ENCODE measurements at places on chromosomes 12 and 14.

DNA sequence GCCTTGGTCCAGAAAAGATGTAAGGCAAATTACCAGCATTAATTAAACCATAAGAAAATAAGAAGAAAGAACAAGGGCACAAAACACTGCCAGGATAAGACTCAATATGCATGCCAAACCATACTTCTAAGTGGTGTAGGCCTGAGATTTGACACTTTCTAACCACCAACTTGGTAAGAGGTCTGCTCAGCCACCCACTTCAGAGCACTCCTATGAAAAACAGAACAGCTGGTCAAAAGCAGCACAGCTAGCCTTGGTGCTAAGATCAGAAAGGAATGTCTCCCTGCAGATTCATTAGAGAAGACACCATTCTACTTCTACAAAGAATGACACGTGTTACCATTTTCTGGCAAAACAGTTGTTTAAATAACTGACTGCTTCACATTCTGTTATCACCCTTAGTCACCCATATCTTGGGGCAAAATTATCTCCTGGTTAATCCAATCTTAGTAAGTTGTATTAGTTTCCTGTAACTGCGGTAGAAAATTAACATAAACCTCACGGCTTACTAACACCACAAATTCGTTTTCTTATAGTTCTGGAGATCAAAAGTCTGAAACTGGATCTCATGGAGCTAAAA is 13.2 kb downstream of the RPS6KA5 start:
- no peak for DNase-seq

DNA sequence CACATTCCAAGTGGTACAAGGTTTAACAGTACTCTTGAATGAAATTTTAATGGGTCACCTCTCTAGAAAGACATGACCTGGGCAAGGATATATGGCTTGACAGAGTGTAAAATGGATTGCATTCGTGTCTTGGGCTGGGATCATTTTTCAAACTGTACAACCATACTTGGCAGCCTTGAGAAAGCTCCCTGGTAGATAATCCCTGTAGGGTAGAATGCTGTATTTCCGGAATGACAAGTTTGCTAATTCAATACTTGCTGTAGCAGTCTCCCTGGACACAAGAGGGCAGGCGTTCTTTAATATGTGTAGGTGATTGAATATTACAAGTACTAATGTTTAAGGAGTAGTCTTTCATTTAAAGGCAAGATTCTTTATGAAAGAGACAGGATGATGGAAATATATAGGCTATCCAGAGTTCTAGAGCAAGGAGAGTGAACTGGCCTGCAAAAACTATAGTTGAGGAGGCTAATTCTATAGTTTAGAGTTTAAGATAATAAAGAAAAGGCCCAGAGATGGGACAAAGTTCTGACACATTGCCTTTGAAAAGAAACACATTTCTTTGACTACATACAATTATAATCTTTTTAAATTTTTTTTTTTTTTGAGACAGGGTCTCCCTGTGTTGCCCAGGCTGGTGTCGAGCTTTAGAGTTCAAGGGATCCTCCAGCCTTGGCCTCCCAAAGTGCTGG is 53.4 kb downstream of the PLBD1 start:
- no peak for DNase-seq

DNA sequence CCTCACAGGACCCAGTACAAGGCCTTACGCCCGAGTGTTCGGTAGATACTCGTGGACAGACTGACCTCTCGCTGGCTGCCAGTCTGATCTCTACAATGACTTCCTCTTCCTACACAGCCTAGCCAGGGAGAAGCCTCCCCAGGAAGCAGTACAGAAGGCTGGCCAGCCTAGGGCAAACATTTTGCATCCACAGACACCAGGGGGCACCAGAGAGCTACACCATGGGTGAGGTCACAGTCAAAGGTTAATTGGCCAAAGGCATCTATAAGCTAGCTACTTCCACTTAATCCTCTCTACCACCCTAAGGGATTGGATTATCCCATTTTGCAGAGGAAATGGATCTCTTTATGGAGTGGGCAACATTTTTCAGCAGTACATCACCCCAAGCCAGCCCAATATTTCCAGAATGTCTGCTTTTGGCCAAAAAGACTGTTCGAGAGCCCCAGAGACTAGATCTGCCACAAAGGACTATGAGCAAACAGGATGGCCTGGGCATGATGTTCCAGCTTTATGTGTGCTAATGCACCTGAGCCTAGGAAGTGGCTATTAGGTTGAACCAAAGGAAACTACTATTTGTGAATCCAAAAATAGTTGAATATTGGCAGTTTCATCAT is 14.6 kb upstream of the PNMA1 start:
- DNase-seq, result peak; percentile 96

GRCh38 chr12:112543751-112544150 is 125.0 kb downstream of the PTPN11 start:
- DNase-seq, result no peak

DNA sequence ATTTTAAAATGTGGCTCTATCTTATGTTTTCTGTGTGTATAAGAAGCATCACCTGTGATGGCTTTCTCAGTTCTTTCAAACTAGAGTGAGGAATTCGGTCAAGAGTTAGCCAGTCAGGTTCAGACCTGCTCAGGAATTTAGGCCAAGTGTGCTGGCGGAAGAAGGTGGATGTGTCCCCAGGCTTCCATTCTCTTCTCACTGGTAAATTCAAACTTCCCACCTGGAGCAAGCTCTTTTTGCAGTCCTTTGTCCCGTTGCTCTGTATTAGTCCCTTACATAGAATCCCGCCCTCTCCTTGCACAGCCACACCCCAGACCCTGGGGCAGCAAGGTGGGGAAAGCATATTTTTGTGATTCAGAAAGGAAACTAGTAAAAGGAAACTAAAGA is 124.7 kb upstream of the PWP1 start:
- DNase-seq, result no peak

GRCh38 chr12:128649902-128650301 is 173.9 kb downstream of the SLC15A4 start:
- DNase-seq, result no peak

DNA sequence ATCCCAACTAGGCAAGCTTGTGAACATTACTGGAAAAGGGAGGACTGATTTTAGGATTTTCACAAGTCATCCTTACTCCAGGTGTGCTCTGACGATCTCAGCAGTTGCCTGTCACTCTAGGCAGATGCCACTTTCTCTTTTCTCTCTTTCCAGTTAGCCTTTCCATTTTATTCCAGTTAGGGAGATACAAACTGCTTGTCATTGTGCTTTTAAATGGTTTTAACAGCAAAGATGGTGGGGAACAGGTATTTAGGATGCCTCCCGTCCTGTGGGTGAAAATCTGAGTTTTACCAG is 1.2 kb downstream of the PA2G4 start:
- DNase-seq, result no peak

GRCh38 chr14:95585953-95586620 is 51.2 kb downstream of the GLRX5 start:
- no peak for DNase-seq

DNA sequence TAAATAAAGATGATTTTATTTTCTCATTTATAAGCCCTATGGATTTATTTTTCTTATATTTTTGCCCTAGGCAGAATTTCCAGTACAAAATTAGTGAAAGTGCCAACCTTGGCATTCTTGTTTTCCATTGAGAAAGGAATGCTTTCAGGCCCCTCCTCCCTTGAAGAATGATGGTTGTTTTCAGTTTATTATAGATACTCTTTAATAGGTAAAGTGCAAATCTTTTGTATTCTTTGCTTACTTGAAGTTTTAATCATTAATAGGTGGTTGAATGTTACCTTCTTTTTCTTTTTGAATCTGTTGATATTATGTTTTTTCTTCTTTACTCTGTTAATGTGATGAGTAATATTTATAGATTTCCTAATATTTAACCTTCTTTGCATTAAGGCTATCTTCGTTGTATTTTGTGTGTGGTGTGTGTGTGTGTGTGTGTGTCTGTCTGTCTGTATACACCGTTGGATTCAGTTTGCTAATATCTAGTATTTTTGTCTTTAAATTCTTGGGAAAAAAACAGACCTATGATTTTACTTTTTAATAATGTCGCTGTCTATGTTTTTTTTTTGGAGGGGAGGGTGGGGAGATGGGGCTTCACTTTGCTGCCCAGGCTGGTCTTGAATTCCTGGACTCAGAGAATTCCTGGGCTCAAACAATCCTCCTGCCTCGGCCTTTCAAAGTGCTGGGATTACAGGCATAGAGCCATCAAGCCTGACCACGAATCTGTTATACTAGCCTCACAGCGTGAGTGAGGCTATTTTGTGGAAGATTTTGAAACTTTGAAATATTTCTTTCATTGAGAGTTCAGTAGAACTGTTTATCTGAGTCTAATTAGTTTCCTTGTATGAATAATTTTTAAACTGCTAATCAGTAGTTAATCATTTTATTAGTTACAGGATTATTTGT is 13.5 kb downstream of the SRGAP1 start:
- DNase-seq, result no peak

- no peak for DNase-seq
These were observed 444.9 kb downstream of the EGLN3 start for GRCh38 chr14:33505963-33506329.

GRCh38 chr12:6730169-6730568 is 6.3 kb downstream of the COPS7A start:
- no peak for DNase-seq

GRCh38 chr12:17352164-17352563 is 737.8 kb downstream of the RERGL start:
- DNase-seq, result no peak

GRCh38 chr14:60840313-60840712 is 105.8 kb downstream of the MNAT1 start:
- DNase-seq, result no peak

DNA sequence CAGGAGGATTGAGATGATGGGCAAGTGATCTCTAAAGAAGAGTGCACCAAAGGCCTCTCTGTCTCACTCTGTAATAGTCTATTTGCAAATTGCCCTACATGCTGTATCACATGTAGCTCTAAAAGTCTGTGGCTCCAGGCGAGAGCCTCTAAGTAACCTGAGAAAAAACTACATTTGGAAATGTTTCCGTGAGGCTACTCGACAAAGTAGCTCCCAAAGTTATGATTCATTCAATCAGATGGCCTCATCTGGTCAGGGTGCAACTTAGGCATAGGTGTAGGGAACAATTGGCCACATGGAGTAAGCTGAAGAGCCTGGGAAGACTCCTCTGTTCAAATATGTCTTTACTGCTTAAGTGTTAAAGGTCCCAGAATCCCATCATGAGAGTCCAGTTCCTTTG is 155.4 kb upstream of the PLEKHG7 start:
- DNase-seq, result no peak

GRCh38 chr12:26010293-26010821 is 51.9 kb downstream of the RASSF8 start:
- DNase-seq, result no peak

DNA sequence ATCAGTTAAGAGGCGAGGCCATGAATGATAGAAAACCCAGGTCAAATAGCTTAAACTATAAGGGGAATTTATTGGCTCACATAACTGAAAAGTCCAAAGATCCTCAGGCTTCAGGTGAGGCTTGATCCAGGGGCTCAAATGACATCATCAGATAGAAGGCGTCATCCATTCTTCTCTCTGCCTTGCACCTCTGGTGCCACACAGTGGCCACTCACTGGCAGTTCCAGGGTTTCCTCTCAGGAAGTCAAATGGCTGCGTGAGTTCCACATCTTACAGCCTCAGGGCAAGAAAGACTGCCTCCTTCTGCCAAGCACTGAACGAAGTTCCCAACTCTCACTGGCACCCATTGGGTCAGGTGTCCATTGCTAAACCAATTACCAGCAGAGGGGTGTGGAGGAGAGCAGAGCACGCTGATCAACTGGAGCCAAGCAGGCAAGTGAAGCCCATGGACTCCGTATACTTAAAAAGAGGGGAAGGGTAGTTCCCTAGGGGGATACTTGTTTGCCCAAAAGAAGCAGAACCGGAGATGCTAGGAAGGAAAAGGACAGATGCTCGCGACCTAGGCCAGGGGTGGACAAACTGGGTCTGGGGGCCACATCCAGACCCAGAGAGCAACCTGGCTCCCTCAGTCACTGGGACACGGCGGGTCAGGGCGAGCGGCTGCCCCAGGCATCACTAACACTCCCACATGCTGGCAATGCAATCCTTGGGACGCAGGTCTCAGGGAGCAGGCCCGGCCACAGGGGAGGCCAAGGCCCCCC is 69.3 kb downstream of the SERPINA3 start:
- peak; percentile 38 for DNase-seq

GRCh38 chr14:54777395-54777794 is 125.2 kb downstream of the GCH1 start:
- DNase-seq, result no peak

Data from activated CD8-positive, alpha-beta memory T cell treated with anti-CD3 and anti-CD28 coated beads for 24 hours (primary cell).